Glomerular endothelial cell (primary cell): ENCODE measurements at places on chromosomes 1 and 21. TPM values are rescaled to one million over a fixed set of nuclear protein-coding genes. Genes with fewer than 3 reads are reported as not detected.

- no peak for DNase-seq
Measured at GRCh38 chr1:227885648-227886502, 61.9 kb downstream of the WNT9A start.

DNA sequence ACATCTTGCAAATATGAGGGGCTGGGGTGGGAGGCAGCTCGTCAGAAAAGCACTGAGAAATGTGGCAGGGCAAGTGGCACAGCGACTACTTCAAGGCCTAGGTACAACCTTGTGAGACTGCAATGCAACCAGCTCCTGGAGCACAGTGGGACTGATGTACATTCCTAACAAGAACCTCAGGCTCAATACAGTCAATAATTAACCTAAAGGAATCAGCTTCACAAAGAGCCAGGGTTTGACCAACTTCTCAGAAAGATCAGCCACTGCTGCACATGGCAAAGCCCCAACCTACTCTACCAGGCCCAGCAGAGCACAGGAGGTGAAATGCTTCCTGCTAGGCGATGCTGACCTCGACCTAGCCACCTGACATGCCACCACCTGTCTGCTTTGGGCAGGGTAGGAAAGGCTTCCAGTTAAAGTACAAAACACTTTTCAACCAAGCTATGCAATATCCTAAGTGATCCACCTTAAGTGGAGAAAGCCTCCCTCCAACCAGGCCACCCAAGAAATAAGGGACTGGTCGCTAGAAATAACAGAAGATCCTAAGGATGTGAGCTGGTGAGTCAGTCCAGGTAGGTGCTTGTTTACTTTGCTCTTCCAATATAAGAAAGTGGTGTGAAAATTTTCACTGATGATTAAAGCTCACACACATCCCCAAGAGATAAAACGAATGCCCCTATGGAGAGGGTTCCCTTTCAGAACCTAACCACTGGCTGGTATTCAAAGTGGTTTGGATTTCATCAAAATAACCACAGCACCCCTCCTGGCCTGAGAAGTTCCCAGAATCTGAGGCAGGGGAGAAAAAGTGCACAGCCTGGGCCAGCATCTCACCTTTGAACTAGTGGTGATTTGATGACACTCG, 2.1 kb downstream of the RIPK4 start:
- no peak for DNase-seq

DNA sequence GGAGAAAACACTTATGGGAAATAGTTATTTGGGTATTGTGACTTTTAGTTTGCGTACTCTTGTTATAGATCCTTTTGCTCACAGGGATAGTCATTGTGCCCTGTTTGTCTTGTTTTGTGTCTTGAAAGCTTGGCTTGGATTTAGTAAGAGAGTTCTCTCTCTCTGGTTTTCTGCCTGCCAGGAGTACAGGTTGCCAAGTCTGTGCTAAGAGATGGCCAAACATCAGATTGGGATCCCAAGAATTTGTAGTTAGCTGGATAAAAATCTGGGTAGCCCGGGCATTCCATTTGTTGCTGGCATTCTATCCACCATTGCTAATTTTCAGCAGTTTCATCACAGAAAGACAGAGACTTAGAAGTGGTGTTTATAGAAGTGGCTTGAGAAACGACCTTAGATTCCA, 222.2 kb downstream of the NRIP1 start:
- DNase-seq, result no peak

GRCh38 chr1:116680752-116681151, 13.2 kb upstream of the IGSF3 start:
- no peak for DNase-seq

DNA sequence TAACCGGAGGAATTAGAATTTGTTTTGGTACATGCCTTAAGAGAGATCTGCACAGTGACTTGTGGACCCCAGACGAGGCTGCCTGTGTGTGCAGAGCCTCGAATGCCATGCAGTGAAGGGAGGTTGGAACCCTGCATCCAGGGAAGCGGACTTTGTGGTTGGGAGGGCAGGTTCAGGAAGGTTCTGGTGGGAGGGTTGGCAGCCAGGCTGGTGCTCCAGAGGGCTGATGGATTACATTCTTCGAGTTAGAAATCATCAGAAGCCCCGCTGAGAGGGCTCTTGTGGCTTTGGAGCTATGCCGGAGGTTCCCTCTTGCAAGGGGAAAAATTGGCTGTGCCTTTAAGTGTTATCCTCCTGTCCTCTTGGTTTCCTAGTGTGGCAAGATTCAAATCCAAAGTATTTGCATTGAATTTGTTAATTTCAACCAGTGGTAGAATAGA, 21.1 kb downstream of the ROR1 start:
- DNase-seq, result no peak

DNA sequence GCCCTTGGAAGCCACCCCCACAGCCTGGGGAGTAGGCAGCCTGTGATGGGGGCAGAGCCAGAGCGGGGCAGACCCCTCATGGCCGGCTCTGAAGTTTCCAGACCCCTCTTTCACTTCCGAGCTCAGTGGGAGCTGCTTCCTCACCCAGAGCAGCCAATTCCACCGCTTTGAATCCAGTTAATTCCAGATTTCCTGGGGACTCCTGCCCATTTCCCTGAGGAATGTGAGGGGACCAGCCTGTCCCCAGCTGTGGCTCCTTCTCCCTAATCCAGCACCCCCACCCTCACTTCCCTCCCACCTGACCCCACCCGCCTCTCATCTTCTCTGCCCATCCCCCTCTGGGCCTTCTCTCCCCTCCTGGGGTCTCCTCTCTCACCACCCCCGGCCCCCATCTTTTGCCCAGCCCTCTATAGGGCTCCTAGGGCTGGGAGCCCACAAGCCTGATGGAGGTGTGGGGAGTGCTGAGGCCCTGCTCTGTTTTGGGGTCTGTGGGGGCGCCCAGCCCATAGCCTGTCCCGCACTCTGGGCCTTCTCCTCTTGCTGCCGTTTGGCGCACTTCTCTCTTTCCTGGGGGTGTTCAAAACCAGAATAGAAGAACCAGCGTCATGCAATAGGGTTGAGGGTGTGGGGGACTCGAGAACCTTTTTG, 26.2 kb upstream of the TNFRSF1B start:
- DNase-seq, result no peak

- no peak for DNase-seq
Measured at GRCh38 chr1:100736746-100737145, 17.2 kb downstream of the VCAM1 start.

DNA sequence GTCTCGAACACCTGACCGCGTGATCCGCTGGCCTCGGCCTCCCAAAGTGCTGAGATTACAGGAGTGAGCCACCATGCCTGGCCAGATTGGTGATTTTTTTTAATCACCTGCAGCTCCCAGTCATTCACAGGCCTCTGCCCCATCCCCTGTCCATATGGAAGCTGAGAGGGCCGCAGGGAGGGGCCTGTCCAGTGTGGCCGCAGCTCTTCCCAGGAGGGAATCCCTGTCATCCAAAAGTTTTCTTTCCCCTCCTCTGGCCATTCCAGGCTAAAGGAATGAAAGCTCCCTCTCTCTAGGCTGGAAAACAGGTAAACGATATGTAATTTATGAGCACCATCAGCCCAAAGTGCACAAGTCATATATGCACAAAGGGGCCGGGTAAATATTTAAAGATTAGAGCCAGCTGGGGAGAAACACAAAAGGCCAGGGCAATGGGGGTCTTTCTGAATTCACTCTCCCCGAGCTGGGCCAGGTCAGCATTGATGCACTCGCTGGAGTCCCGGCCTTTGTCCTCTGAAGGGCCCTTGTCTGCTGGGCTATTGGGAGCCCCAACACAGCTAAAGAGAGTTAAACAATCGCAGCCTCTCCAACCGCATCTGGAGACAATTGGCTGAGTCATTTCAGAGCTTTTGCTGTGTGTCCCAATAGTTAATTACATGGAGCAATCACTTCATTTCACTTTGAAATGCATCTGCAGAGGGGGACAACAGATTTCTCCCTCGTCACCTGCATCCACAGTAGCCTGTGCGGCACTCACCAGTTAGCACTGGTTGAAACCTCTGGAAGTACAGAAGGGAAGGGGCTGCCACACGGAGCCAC, 3.8 kb upstream of the HES3 start:
- DNase-seq, result no peak

DNA sequence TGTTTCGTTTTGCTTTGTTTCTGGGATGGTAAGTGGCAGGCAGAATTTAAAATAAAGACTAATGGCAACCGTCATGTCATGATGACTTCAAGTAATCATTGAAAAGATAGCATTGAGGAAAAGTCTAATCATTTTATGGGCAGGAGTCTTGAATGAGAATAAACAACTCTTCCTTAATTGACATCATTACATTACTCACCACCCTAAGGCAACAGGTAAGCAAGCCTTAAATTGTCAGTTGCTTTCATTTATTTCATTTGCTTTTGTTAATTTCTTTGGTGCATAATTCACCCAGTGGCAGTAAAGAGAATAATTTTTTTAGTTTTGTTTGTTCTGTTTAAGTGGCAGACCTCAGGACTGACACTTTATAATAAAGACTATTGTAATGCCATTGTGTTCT, 669.0 kb downstream of the RWDD3 start:
- no peak for DNase-seq

- DNase-seq, result peak; percentile 22
Measured at GRCh38 chr1:111030590-111030989, 66.9 kb upstream of the LRIF1 start.

- no peak for DNase-seq
Measured at GRCh38 chr1:201354151-201354900, 23.2 kb downstream of the TNNT2 start.

DNA sequence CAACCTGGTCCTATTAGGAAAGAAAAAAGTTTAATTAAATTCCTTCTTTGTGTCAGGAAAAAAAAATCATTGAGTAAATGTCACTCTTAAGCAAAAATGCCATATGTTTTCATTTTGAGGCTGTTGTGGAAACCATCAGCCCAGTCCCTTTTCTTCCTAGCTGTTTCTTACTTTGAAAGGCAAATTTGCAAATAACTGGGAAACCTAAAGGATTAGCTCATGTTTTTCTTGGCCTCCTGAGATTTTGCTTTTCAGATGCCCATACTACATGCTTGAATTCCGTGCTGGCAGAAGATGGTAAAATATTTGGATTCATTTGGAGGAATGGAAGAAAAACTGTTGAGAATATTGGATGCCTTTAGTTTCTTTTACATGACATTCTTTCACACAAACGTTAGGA, 182.1 kb upstream of the ADAMTS5 start:
- DNase-seq, result no peak

DNA sequence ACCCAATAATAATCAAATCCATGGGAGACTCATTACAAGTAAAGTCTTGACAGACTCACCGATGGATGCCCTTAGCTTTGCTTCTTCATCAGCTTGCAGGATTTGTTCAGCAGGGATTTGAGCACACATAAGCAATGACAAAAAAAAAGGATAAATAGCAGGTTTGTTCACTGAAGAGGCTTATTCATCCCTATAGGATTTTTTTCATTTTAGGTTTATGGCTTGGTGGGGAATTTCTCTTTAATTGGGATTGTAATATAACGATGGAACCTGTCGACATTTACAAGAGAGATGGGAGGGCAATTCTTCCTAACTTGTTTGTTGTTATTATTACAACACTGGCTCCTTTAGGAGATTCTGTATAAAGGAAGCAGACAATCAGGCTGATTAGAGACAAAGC, 649.1 kb upstream of the PLXNA2 start:
- no peak for DNase-seq

GRCh38 chr1:92874987-92875386, 43.1 kb downstream of the RPL5 start:
- DNase-seq, result no peak

- DNase-seq, result peak; percentile 10
Measured at GRCh38 chr1:224929335-224930237, at the start of gene DNAH14. Gene DNAH14, plus strand, starts transcription at chr1:224929675. Its CDS starts 23,028 bp downstream, at chr1:224952703.

DNA sequence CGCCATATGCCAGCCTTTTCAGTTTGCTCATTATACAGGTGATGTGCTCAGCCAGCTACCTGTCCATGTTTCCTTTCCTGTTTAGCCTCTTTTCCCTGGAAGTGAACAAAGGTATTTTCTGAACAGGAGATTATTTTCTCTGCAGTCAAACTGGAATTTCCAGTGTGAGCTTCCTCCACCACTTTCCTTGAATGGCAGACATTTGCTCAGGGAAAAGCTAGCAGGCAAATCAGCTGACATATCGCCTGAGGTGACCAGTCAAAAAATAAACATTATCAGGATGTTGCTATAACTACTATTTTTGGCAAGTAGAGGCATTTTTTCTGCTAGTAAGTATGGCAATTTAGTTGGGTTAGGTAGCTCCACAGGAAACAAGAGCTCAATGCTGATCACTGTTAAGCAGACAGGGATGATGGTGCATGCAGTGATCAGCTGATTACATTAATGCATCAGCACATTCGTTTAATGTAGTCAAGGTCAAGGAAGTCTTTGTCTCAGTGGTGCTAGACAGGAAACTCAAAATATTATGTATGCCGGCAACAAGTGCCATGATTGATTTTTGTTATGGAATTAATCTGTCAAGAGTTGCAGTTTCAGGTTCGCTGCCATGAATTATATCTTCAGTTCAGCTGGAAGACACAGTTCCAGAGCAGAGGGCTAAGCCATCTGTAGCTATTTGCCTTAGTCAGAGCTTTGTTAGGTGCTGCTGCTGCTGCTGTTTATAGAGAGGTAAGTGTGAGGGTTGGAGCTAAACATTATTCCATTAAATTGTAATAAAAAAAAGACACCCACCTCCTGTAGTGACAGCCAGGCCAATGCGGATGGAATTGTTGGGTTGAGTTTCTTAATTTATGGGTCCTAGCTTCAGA, 179.7 kb upstream of the ST6GALNAC5 start:
- no peak for DNase-seq

GRCh38 chr1:17030206-17030605, 18.5 kb upstream of the ATP13A2 start:
- no peak for DNase-seq

- no peak for DNase-seq
Measured at GRCh38 chr1:231079163-231079562, 39.1 kb upstream of the FAM89A start.

DNA sequence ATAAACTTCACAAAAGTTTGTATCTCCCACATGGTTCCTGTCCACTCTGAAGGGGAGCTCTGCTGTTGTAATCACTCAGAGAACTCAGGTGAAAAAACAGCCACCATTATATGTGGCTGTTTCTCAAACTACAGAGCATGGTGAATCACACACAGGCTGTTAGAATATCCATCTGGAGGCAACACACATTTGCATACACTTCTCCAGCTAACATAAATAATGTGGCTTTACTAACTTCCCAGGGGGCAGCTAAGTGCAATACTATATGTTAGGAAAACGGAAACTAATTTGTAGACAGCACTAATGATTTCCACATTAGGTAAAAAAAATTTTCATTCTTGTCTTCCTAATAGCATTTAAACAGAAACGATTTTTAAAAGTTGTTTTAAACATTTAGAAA, 49.3 kb downstream of the PTGFR start:
- DNase-seq, result no peak

DNA sequence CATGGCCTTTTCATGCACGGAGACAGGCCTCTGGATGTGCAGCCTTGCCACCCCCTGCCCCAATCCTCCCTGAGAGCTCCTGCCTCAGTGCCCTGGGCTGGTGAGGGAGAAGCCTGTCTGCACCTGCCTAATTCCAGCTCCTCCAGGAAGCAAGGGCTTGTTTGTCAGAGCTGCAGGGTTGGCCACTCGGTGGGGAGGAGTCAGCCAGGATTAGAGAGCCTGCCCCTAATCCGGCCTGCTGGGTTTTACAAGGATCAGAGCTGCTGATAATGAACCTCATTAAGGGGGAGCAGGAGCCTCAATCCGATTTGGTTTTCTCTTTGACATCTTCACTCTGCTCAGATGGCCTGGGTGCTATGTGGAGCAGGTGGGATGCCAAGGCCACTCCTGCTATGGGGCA, 31.9 kb upstream of the LHX4 start:
- DNase-seq, result no peak

The GCSAML gene
- total RNA-seq, result not detected in 2 replicates

The MMEL1 gene
- 0.15 and 0.93 TPM in 2 replicates for total RNA-seq

The ZBTB8A gene
- total RNA-seq, result 8.4 and 10.4 TPM in 2 replicates

The LUZP1 gene
- total RNA-seq, result 64.9 and 71.9 TPM in 2 replicates

The ADGRL4 gene
- 170 and 186 TPM in 2 replicates for total RNA-seq

The CD5L gene
- not detected in 2 replicates for total RNA-seq

The GJB4 gene
- 0.44 TPM in 1 of 2 replicates, not detected in the other for total RNA-seq

The DPYD gene
- 3.1 and 6.4 TPM in 2 replicates for total RNA-seq

The PPFIA4 gene
- total RNA-seq, result 0.29 and 6.8 TPM in 2 replicates

The NPHS2 gene
- total RNA-seq, result not detected in 2 replicates
